ENCODE measurements at places on chromosomes 2 and 18.
A peak's percentile ranks its signal among the peaks of the same experiment; 100 is the strongest.

GRCh38 chr2:156332284-156332533 lies 312 bp downstream of the NR4A2 start:
- no peak for DNase-seq

GRCh38 chr18:74567822-74568221 lies 29.8 kb upstream of the ZNF407 start:
- DNase-seq, result no peak

DNA sequence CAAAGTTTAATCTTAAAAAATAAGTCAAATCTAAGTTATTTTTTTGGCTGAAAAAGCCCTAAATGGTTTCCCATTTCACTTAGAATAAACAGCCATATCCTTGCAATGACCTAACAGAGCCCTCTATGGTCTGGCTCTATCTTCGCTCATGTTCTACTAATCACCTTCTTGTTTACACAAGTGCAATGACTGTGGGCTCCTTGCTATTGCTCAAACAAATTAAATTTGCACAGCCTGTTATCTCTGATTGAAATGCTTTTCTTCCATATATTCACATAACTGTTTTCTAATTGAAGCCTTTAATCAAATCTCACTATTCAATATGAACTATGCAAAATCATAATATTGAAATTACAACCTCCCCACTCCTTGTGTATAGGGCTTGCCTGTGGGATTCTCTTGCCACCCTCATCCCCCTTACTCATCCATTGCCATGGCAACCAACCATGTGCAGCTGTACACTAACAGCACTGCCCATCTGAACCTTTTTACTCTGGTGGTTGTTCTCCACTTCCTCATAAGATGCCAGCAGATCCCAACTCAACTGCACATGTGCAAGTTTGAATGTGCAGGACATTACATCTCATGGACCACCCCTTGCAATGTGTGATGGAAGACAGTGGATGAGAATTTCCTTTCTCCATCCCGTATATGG lies 1083.2 kb downstream of the SOCS6 start:
- no peak for DNase-seq

GRCh38 chr2:217085543-217085942 lies 225.7 kb upstream of the TNP1 start:
- DNase-seq, result no peak

DNA sequence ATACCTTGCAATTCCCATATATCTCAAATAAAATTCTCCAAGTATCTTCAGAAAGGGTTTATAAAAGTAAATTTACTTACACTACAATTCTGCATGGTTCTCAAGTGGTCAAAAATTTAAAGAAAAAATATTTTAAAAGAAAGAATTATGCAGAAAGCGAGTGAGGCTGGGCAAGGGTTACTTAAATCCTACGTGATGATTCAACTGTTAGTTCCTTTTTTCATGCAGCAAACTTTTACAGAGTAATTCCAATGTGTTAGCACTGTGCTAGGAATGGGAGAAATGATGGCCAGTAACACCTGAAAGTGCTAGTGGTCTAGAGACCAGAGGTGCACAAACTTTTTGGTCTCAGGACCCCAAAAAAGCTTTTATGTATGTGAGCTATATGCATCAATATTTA lies 133.4 kb downstream of the ATAD2B start:
- no peak for DNase-seq

DNA sequence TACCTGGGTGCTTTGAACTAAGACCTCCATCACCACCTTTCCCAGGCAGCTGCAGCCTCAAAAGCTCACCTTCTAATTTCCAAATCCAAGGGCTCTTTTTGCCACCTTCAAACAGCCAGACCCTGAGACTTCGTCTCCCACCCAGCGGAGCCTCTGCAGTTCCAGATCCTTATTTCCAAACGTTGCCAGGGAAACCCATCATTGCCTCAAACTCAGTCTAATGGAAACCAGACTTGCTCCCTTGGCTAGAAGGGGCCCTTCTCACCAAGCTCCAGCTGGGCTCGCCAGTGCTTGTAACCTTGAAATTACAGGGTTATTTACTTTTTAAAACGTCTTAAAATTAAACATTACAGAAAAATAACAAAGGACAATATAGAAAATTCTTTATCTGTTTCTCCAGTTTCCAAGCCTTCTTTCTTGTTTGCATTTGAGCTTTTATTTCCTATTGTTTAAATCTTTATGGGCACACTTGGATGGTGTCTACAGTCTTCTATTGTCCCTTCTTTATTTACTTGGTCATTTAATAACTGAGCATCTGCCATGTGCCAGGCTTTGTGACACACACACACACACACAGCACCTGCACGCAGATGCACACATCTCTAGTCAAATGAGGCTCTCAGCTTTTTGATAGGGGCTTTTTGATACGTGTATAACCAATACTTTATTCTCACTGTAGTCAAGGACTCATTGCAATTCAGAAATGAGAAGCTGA lies 36.1 kb downstream of the TRPM8 start:
- DNase-seq, result no peak

DNA sequence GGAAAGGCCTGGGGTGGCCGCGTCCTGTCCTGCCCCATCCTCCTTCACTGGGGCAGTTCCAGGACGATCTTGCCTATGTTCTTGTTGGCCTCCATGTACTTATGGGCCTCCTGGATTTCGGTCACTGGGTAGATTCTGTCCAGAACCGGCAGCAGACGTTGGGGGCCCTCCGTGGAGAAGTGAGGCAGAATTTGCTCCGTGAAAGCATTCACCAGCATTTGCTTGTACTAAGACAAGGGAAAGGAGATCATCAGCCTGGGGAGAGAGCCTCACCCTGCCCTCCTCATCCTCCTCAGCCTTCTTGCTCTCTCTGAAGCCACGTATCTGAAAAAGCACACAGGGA lies 1.4 kb upstream of the SF3B6 start:
- DNase-seq, result no peak

GRCh38 chr18:23106575-23106974 lies 28.7 kb upstream of the CABLES1 start:
- DNase-seq, result no peak

DNA sequence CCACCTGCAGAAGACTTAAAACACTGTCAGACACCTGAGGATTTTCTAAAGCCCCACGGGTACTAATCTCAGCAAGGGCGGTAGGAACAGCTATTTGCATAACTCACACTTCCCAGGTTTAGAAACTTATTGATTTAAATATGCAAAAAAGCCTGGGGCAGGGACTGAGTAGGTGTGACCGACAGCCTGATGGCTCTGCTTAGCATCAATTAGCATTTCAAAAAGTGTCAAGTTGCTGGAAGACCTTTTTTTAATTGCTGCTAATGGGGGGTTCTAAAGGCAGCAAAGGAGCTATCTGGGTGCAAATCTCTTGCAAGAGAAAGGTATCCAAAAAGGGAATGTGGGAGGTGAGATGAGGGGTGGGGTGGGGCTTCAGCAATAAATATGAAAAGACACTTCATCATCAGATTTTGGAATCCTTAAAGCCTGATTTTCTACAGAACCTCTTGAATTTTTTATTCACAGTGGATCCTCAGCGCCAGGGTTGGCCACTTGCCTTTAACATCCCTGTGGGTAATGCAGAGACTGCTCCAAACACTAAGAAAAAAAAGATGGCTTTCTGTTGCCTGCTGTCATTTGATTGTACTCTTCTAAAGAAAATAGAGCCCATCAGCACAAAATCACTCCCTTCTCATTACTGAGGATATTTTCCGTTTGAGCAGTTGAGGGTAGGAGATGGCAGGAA lies 121.1 kb upstream of the RMP24 start:
- no peak for DNase-seq

- DNase-seq, result no peak
These were observed 42.6 kb downstream of the FAP start for GRCh38 chr2:162200636-162201035.

GRCh38 chr2:230602562-230603230 lies 109.9 kb upstream of the CAB39 start:
- no peak for DNase-seq

GRCh38 chr2:237922641-237923361 lies 44.0 kb upstream of the UBE2F start:
- DNase-seq, result no peak

DNA sequence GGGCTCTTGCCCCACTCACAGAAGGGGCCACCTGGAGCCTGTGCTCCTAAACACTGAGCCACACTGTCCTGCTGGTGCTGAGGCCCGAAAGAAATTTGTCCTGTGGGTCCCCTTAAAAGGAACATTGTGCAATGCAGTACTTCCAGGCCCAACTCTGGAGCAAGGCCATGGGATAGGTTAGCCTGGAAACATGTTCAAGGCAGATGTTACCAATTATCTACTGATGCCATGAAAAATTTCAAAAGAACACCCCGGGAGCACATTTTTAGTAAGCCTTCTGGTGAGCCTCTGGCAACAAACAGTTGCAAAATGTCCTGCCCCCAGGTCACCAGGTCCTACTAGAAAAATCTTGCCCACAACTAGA lies 12.3 kb upstream of the PTMA start:
- DNase-seq, result no peak

DNA sequence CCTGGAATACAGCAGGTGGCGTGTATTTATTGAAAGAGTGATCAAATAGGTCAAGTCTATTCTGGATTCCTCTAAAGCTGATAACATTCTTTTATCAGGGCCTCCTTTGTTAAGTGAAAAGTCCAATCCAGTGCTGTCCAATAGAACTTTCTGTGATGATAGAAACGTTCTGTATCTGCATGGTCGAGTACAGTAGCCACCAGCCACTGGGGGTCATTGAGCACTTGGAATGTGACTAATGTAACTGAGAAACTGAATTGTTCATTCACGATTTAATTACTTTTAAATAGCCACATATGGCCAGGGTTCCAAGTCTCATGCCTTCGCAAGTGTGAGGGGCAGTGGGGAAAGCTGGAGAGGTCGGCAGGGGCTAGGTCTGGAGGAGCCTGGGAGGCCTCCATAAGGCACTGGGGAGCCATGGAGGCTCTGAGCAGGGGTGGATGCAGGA lies 20.5 kb downstream of the SH2D6 start:
- DNase-seq, result no peak

DNA sequence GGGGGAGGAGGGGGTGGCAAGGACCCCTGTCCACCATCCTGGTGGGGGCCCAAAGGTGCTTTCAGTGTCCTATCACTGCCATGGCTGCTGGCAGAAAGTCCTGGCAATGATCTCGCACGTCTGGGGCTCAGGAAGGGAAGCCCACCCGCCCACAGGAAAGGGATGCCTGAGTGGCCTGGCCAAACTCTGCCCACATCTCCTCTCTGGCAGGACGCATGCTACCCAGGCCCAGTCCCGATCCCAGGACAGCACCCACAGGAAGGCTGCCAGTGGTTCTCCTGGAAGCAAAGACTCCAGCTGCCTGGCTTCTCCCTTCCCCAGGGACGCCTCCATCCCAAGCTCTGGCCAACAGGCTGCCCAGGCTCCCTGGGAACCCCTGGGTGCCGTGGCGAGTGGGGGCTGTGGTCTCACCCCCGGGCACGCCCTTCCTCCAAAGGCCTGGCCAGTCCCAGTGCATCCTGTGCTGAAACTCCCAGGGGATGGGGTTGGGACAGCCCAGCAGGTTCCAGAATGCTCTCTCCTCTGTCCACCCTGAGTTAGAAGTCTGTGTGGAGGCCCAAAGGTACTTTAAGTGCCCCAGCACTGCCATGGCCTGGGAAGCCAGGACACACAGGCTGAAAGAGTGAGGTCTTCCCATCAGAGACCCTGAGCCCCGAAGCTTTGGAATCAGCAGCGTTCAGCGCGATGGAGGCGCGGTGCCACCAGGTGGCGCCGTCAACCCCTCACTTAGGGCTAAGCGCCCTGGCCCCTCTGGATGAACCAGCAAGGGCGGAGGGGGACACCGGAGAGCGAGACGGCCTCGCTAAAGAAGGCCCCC lies 29.8 kb upstream of the TAF1B start:
- peak; percentile 28 for DNase-seq

Data from activated CD8-positive, alpha-beta memory T cell treated with anti-CD3 and anti-CD28 coated beads for 4 hours (primary cell).